ENCODE measurements at places on chromosomes 3 and 15. TPM values are rescaled to one million over a fixed set of nuclear protein-coding genes. Genes with fewer than 3 reads are reported as not detected.

- DNase-seq = no peak
These were observed 265.6 kb upstream of the THBS1 start for GRCh38 chr15:39315206-39315850.

GRCh38 chr15:89812011-89812846 lies 2.4 kb downstream of the ANPEP start:
- no peak for DNase-seq

DNA sequence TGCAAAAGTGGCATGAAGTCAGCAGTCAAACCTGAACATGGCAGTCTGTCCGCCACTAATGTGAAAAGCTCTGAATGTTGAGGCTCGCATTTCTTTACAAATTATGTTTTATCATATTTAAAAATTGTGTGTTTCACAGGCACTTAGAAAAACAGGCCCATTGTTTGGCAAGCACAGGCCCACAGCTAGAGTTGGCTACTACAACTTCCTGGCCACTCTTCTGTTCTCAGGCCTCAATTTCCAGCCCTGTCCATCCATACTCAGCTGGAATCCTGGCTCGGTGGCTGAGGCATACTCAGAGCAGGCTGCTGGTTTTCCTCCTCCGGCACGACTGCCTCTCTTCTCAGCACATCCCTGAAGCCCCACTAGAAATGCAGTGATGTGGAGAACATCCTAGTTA lies 44.3 kb downstream of the C2CD4B start:
- no peak for DNase-seq

- peak; percentile 37 for DNase-seq
These were observed 489 bp downstream of the GMPPB start for GRCh38 chr3:49723296-49723627.

Gene ALG1L2
- total RNA-seq = not detected

Gene LRRC49
- total RNA-seq = 16.8 TPM

GRCh38 chr15:101410612-101411011 lies 78.9 kb downstream of the PCSK6 start:
- DNase-seq = no peak

DNA sequence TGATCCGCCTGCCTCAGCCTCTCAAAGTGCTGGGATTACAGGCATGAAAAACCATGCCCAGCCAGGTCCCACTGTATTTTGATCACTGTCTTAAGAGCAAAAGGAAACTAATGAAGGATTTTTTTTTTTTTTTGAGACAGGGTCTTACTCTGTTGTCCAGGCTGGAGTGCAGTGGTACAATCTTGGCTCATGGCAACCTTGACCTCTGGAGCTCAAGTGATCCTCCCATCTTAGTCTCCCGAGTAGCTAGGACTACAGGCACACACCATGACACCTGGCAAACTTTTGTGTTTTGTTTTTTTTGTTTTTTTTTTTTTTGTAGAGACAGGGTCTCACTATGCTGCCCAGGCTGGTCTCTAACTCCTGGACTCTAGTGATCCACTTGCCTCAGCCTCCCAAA lies 6.4 kb downstream of the EMC3 start:
- DNase-seq = no peak

Gene AGBL1
- not detected for total RNA-seq

GRCh38 chr3:170154569-170155143 lies 26.9 kb downstream of the PHC3 start:
- DNase-seq = no peak

GRCh38 chr3:186772281-186772694 lies 11.1 kb upstream of the EIF4A2 start:
- no peak for DNase-seq

Gene CCR9
- total RNA-seq = not detected

DNA sequence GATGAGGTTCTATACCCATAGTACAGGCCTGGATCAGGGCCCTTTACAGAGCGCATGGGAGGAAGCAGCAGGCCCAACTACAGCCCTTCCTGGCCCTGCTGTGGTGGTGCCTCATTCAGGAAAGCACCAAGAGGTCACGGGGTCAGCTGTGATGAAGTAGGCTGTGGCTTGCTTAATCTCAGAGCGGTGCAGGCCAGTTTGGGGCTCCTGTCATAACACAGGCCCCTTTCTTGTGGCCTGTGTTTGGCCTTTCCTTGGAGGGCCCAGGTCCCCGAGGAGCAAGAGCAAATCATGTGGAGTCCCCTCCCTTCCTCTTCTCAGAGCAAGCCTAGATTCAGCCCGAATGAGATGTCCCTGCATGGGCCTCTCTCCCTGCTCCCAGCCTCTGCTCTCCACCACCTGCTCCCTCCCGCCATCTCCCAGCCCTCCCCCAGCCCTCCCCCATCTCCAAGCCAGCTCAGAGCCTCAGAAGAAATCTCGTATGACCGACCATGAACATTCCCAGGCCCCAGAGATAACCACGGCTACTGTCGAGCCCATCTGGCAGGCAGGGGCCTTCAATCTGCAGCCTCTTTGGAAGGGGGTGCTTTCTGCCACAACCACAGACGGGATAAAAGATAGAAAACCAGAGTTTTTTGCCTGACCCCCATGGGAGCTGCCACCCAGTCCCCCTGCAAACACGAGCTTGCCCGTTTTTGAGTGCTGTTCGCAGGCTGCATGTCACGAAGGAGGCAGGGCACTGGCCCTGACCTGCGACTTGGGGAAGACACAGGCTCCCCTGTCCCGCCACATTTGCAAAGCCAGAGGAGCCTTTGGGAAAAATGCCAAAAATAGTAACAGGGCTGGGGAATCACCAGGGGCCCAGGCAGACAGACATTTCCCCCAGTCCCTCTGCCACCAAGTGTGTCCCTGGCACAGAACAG lies 32.3 kb upstream of the DUSP7 start:
- peak; percentile 88 for DNase-seq

DNA sequence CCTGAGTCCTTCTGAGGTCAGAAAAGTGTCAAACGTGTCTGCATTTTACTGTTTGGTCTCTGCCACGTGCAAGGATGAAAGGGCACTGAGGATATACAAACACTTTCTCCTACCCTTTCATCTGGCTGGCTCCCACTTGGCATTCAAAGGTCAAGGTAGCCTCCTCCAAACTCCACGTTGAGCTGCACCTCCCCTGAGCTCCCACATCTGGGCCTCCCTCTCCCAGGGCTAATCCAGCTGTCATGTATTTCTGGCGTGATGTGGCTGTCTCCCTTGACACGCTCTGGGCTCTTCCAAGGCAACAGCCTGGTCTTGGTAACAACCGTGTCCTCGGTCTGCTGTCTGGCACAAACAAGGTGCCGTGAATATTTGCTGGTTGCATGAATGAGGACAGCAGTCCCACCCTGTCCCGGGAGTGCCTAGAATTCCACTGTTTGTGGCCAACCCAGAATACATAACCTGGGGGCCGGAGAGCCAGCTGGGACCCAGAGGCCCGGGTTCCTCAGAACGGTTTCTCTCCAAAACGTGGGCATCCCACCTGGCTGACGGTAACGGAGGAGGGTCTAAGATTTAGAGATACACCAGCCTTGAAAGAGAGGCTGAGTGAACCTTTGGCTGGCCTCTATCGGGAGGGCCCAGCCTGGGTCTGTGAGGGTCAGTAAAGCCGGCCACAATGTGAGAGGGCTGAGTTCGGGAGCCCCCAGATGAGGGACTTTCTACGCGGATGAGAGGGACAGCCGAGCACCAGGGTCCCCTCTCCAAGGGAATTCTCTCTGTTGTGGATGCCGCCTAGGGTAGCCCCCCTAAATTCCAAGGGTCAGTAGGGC lies 767 bp downstream of the GLT8D1 start:
- DNase-seq = peak; percentile 33

DNA sequence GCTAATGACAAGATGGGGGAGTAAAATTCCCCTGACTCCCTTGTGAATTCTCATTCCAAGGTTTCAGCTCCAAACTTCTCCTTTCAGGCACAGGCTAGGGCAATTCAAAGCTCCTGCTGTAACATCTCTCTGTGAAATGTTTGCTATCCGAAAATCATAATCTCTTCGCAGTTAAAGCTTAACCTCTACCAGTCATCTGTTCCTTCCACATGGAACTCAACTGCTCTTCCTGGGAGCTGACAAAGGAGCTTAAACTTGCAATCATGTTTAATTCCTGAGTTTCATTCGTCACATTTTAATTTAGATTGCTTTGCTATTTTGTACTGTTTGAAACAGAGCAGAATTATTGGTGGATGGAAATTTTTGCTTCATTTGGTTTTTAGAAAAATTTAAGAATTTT lies 328.6 kb downstream of the AGBL1 start:
- DNase-seq = no peak

DNA sequence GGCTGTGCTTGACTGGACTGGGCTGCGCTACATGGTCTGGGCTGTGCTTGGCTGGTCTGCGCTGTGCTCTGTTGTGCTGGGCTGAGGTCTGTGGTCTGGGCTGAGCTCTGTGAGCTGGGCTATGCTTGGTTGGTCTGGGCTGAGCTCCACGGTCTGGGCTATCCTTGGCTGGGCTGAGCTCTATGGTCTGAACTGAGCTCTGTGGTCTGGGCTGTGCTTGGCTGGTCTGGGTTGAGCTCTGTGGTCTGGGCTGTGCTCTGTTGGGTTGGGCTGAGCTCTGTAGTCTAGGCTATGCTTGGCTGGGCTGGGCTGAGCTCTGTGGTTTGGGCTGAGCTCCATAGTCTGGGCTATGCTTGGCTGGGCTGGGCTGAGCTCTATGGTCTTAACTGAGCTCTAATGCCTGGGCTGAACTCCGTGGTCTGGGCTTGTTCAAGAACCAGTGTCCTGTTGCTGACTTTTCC lies 92.0 kb downstream of the PLXNA1 start:
- peak; percentile 48 for DNase-seq

GRCh38 chr3:169390741-169391305 lies 272.7 kb downstream of the MECOM start:
- no peak for DNase-seq

Gene KIF7
- 5.0 TPM for total RNA-seq

Gene TRIM42
- not detected for total RNA-seq

All from IMR-90 (cell line).